ENCODE measurements at places on chromosomes 16 and 17. TPM values are rescaled to one million over a fixed set of nuclear protein-coding genes. Genes with fewer than 3 reads are reported as not detected.

- DNase-seq: no peak
Observed at GRCh38 chr16:73547552-73548403, 499.9 kb upstream of the ZFHX3 start.

DNA sequence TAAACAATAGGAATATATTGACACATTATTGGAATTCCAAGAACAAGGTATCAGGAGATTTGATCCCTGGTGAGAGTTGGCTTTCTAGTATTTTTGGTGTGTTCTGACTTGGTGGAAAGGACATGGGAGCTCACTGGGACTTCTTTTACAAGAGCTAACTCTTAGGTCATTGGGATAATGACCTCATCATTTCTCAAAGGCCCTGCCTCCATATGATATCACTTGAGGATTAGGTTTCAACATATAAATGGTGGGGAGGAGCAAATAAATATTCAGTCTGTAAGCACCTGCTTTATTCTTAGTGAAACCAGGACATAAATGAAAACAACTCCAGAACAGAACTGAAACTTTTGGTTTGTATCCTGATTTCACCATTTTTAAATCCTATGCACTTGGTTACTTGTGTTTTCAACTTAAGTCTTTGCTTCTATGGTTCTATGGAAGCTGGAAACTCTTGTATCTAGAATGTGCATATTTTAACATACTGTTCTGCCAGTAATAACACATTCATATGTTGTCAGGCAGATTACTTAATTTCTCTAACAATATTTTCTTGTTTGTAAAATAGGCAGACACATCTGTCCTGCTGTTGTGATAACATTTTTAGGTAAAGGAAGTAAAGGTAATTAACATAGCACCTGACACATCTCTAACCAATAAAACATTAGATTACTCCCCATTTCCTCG lies 1527.7 kb upstream of the CDH8 start:
- DNase-seq: no peak

PPY gene
- polyA plus RNA-seq: not detected

CETP gene
- 2.2 TPM for polyA plus RNA-seq
